A549 treated with Hydrocortisone at 1 μM for 4 hours (cell line): ENCODE measurements at places on chromosomes 3 and 15. TPM values are rescaled to one million over a fixed set of nuclear protein-coding genes. Genes with fewer than 3 reads are reported as not detected.

Gene PDCD10
- 50.8 to 65.6 TPM (median 59.2 TPM) in 5 replicates for total RNA-seq

Gene CA12
- total RNA-seq = 166 to 192 TPM (median 183 TPM) in 5 replicates

Gene INSYN1
- total RNA-seq = 1.9 to 3.0 TPM (median 2.3 TPM) in 5 replicates

Gene NEK10
- 0.59 to 1.2 TPM (median 0.67 TPM) in 5 replicates for total RNA-seq

Gene SCAANT1
- not detected in 5 replicates for total RNA-seq

Gene AADAC
- 10.7 to 12.8 TPM (median 12.1 TPM) in 5 replicates for total RNA-seq

Gene ATR
- total RNA-seq = 11.0 to 14.7 TPM (median 11.9 TPM) in 5 replicates

Gene MORC1
- not detected in 5 replicates for total RNA-seq

Gene CIB1
- total RNA-seq = 169 to 219 TPM (median 213 TPM) in 5 replicates

Gene IGSF10
- 0.30 to 0.54 TPM (median 0.47 TPM) in 5 replicates for total RNA-seq

Gene FSD2
- total RNA-seq = not detected in 5 replicates

Gene KCNMB3
- total RNA-seq = 1.1 to 1.8 TPM (median 1.4 TPM) in 5 replicates

Gene TMEM44
- 10.2 to 12.2 TPM (median 10.9 TPM) in 5 replicates for total RNA-seq

Gene DNAJC17
- 21.2 to 25.9 TPM (median 24.3 TPM) in 5 replicates for total RNA-seq

Gene RTF1
- total RNA-seq = 16.6 to 24.3 TPM (median 20.5 TPM) in 5 replicates

Gene SLC2A2
- total RNA-seq = not detected in 5 replicates
